Stimulated activated CD4-positive, alpha-beta T cell treated with anti-CD3 and anti-CD28 coated beads, Interleukin-15, amount 100 ng/mL, for 24 hours (primary cell): ENCODE measurements at places on chromosomes 1 and 21.

DNA sequence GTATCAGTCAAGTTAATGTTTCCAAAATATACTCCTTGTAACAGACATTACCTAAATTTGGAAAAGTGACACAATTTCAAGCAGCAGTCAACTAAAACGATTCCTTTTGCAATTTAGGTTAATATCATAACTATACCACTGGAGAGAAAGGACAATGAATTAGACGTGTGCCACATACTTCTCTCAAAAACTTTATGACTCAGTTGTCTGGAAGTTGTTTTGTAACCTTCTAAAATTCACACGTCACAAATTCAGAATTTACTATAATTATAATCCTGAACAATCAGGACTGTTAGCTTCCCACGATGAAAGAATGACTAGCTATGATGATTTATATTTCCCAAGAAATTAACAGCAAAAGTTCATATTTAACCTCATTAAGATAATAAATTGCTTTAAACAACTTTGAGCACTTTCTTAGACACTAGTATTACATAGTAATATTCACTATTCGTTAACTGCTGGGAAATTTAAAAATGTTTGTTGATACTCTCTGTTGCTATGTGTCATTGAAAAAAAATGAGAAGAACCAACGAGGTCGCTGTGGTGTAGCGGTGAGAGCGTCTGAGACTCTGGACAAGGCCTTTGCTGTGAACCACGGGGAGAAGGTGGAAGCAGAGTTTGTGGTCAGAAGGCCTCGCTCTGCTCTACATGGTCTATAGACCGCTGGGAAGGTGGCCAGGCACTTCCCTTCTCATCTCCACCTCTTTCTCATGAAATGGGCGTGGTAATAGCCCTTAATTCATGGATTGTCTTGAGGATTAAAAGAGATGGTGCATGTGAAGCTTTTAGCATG lies 27.9 kb upstream of the BATF3 start:
- no peak for DNase-seq

GRCh38 chr1:90414201-90414600 lies 302.9 kb downstream of the BARHL2 start:
- no peak for DNase-seq

DNA sequence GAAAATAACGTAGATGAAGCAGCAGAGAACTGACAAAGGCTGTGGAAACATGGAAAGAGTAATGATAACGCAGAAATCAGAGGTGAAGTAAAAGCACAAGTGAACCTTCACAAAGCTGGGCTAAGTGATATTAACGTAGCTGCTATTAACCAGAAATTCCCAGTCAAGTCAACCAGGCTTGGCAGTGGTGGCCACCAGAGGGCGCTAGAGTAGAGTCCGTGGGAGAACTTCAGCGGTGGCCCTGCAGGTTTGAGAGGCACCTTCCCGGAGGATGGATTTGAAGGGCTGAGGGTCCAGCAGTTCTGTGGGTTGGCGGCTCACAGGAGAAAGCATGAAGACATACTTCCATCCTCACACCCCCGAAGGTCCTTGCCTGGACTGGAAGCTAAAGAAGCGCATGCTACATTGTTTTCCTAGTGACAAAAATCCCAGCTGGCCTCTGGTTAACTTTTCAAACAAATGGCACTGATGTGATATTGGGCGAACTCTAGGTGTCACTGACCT lies 81.7 kb upstream of the ZNF648 start:
- DNase-seq = peak; percentile 91

DNA sequence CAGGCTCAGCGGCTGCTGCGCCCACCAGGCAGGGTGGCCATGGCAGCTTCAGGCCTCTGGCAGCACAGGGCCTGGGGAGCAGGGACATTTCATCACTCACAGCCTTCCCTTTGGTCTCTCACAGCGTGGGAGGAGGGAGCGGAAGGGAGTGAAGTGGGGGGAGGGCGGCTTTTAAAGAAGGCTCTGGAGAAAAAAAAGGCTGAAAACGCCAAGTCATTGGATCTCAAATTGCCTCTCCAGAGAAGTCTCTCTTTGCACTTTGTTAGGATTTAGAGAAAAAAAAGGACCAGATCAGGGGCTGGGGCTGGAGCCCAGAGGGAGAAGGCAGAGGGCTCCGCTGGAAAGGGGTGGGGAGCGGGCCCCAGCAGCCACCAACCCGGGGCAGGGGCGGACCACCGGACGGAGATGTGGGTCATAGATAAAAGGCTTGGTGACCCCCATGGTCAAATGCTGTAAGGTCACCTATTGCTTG lies 209.9 kb downstream of the GRIK3 start:
- no peak for DNase-seq

GRCh38 chr1:53090227-53091147 lies 28.5 kb downstream of the PODN start:
- DNase-seq = no peak

DNA sequence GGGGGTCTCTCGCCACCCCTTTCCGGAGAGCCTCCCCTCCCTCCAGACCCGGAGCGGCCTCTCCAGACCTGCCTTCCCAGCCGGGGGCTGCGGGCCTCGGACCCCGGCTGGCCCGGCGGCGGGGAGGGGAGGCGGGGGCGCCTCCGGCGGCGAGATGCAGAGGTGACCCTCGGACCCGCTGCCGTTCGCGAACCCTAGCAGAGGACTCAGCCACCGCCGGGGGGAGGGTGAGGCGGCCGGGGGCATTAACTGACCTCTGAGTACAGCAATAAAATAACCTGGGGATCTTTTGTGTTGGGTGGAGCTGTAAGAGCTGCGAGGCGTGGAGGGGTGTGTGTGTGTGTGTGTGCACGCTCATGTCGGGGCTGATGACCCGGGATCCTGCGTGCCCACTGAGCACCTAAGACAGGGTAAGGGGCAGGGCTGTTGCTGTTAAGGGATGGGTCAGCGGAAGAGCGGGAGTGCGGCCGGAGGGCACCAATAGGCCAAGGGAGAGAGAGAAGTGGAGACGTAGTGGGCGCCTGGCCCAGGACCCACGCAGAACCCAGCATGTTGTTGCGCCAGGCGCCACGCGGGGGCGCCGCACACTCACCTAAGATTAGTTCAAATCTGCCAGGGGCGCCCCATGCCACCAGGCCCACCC lies 6.3 kb downstream of the HAPLN2 start:
- DNase-seq = peak; percentile 78

DNA sequence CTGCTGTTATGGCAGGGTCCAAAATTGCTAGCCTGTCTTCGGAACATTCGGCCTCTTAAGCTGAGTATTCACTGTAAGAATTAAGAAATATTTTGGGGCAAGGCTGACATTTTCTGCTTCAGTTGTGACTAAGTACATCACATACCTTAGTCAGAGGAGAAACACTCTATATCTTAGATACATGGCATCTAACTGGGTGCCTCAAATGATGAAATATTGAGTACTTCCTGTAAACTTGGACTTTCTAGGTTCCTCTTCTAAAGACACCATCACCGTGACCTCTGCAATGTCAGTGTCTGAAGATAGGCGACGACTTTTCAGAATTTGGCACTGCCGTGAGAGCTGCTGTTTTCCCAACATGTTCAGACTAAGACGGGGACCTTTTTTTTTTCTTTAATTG lies 65.6 kb downstream of the PCBP3 start:
- no peak for DNase-seq

- DNase-seq = no peak
These were observed 118.6 kb downstream of the NR5A2 start for GRCh38 chr1:200146100-200146499.

DNA sequence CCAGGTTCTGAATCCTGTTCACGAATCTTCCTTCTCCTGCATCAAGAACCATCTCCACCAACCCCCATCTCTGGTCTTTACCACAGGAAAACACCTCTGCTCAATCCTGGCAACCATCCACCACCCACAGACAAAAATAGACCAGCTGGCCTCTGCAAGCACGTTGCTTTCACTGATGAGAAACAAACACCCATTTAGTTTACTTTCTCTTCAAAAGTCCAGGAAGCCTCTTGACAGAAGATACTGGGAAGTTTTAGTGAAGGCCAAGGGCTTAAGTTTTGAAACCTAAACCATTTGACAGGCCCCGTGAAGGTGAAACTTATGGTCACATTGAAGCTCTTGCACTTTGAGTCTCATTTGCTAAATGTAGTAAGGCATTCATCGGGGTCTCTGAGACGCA lies 122.6 kb upstream of the PPP2R5A start:
- peak; percentile 23 for DNase-seq

- DNase-seq = no peak
These were observed 30.0 kb downstream of the TMPRSS15 start for GRCh38 chr21:18373606-18374005.

GRCh38 chr1:200217703-200218102 lies 190.2 kb downstream of the NR5A2 start:
- no peak for DNase-seq

- no peak for DNase-seq
These were observed 3.6 kb upstream of the MXRA8 start for GRCh38 chr1:1361982-1362423.
